T-cell (primary cell): ENCODE measurements at places on chromosomes 12 and 14.

DNA sequence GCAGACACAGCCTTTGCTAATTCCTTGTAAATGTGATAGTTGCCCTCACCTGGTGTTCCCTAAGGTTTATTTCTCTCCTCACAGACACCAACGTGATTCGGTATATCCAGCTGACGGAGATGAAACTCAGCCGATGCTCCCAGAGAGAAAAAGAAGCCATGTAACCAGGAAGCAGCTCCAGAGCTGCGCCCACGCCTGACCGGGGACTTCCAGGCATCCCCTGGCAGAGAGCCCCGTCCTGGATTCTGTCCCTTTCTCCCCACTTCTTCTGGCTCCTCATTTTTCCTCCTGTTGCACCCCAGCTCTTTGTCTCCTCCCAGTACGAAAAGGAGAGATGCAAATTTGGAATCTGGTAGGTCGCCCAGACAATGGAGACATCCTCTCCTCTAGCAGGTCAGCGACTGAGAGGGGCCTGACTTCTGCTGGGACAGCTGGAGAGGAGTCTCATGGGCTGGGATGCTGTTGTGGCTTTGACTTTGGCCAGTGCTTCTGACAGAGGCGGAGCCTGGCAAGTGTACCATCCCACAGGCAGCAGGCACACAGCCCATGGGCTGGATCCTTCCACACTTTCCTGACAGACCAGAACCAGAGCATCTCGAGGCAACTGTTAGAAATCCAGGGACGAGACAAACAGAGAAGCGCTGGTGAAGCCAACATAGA lies 29.4 kb downstream of the TTC9 start:
- DNase-seq: no peak

- DNase-seq: no peak
Measured at GRCh38 chr12:122406701-122407164, 15.7 kb downstream of the CLIP1 start.

DNA sequence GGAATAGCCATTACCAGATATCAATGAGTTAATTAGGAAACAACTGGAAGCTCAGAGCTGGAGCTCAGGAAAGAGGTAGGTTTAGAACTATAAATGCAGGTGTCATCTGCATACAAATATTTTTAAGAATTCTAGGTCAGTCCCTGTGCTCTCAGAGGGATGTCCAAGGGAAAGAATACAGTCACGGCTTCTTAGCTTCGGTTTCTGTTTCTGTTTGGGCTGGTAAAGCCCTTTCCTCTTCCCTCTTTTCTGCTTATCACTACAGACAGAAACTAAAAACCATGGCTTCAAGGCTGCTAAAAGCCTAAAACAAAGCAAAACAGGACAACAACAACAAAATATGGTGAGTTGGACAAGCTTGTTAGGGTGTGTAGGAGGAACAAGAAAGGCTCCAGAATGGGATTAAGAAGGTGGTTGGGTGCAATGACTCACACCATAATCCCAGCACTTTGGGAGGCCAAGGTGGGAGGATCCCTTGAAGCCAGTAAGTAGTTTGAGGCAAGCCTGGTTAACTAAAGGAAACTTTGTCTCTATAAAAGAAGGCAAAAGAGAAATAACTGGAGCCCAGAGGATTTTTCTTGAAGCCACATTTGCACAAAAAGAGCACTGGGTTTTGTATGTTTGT lies 113.0 kb downstream of the SEC23A start:
- DNase-seq: no peak

- no peak for DNase-seq
Measured at GRCh38 chr12:111405859-111406473, at the start of gene SH2B3. SH2B3 (plus strand) TSS chr12:111405923; CDS start chr12:111418146, 12,223 bp downstream.

DNA sequence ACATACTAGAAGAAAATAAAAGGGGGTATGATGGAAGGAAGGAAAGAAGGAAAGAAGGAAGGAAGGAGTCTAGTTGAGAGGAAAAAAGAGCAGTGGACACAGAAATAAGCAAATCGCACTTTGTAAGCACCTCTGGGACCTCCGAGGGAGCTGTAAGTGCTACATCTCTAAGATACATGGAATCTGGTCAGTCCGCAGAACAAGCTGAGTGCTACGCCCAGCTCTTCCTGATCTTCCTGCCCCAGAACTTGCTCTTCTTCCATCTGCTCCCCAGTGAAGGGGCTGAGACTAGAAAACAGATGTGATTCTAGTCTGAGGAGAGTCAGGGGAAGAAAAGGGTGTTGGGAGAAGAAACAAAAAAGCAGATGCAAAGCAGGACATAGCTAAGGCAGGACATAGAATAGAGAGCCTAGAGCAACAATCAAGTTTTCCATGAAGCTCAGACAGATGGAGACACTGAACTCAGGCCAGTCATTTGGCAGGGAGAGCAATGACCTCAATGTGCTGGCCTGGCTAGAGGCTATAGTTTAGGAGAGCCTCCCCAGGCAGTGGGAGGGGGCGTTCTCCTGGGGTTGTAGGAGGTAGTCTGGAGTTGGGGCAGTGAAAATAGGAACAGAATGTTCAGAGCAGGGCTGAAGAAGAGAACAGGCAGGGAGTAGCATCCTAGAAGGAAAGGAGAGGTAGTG lies 1.7 kb upstream of the MFAP5 start:
- no peak for DNase-seq

- no peak for DNase-seq
Measured at GRCh38 chr14:87334997-87335685, 657.8 kb downstream of the GALC start.

DNA sequence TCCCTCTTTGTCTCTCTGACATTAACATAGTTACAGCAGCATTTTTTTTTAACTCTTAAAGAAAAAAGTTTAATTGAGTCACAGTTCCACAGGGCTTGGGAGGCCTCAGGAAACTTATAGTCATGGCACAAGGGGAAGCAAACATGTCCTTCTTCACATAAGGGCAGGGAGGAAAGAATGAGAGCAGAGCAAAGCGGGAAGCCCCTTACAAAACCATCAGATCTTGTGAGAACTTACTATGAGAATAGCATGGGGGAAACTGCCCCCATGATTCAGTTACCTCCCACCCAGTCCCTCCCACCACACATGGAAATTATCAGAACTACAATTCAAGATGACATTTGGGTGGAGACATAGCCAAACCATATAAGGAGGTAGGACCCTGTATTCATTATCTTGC lies 96.2 kb downstream of the PLBD1 start:
- DNase-seq: no peak

DNA sequence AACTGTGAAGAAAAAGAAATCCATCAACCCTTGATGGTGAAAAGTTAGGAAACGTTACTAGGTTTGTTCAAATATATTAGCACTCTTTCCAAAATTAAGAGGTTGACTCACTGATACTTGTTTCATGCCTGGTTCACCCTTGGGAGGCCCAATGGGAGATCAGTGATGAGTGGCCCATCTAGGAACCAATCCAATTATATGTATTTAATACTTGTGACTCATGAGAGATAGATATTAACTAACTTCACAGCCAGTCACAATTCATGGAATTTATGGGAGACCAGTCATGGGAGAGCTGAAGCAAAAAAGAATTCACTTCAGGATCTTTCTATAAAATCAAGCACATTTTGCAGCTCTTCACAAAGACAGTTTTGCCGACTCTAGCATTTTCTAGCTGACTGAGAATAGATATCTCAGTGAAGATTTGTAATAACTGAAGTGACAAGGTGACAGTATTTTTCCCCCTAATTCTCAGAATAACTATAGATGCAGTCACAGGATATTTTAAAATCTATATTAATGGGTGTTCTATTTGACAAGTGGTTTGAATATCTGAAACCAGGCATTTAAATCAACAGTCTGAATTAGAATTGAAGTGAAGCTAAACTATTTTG lies 230.2 kb downstream of the EPS8 start:
- no peak for DNase-seq

GRCh38 chr14:73460691-73461127 lies 2.4 kb upstream of the NUMB start:
- no peak for DNase-seq

GRCh38 chr14:28576523-28576922 lies 190.1 kb upstream of the FOXG1 start:
- DNase-seq: no peak

DNA sequence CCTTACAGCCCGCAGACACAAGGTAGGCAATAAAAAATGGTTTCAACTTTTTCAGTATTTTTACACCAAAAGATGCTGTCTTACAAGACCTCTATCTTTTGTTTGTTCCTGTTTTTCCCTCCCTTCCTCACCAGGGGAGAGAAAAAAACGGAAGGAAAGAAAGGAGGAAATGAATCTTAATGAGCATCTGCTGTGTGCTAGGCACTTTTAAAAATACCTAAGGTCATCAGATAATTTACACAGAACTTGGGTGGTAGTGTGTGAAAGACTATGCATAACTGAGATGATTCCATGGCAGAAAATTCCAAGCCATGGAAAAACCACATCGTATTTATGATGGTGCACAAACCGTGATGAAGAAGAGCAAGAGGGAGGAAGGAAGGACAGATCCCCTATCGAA lies 121.2 kb downstream of the DIP2B start:
- DNase-seq: no peak

DNA sequence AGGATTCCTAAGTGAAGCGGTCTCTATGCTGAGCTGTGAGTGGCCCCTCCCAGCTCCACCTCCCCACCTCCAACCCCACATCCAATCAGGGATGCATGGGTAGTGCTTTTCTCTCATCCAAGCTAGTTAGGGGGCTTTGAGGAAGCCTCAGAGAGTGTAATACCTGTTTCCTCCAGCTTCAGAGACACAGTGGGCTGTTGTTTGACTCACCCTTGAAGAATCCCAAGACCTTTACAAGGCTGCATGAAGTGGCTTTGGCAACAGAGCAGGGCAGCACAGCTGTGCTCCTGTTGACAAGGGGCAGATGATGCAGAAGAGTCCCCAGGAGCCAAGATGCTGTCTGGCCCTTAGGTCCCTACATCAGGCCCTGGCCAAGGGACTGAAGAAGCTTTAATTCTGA lies 27.1 kb upstream of the CLMN start:
- DNase-seq: no peak

GRCh38 chr12:26721800-26722199 lies 111.2 kb downstream of the ITPR2 start:
- no peak for DNase-seq

GRCh38 chr12:132076711-132077110 lies 67.4 kb downstream of the DDX51 start:
- DNase-seq: no peak

- peak; percentile 60 for DNase-seq
Measured at GRCh38 chr14:50830044-50830931, 674 bp downstream of the NIN start.

DNA sequence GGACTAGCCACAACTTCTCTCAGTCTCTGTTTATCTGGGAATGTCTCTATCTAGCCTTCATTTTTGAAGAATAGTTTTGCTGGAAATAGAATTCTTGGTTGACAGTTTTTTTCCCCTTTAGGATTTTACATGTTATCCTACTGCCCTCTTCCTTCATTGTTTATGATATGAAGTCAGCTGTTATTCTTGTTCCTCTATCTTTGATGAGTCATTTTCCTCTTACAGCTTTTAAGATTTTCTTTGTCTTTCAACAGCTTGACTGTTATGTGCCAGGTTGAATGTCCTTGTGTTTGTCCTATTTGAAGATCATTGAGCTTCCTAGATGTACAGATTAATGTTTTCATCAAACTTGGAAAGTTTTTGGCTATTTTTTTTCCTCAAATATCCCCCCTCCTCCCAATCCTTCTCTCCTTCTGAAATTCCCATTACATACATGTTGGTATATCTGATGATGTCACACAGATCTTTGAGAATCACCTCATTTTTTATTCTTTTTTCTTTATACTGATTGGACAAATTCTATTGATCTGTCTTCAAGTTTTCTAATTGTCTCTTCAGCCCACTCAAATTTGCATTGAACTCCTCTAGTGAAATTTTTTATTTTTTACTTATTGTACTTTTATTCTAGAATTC lies 4.5 kb upstream of the GOLGA5 start:
- DNase-seq: no peak

DNA sequence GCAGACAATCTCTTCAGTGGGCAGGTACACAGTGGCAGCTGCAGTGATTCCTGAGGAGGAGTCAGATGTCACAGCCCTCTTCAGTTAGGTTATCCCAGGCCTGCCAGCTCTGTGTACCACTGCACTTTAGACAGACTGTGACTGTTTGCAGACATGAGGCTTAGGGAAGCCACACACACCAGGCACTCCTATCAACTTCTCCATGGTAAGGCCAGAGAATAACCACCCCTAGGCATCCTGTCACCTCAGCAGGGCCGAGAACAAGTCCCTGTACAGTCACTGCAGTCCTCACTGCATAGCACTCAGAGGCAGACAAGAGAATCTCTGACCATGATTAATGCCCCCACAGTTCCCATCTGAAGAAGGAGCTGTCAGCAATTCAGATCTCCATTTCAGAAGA lies 296.5 kb downstream of the GALC start:
- no peak for DNase-seq

- no peak for DNase-seq
Measured at GRCh38 chr14:51697848-51698247, 46.1 kb downstream of the FRMD6 start.

GRCh38 chr14:99169776-99170356 lies 102.1 kb downstream of the BCL11B start:
- DNase-seq: no peak

DNA sequence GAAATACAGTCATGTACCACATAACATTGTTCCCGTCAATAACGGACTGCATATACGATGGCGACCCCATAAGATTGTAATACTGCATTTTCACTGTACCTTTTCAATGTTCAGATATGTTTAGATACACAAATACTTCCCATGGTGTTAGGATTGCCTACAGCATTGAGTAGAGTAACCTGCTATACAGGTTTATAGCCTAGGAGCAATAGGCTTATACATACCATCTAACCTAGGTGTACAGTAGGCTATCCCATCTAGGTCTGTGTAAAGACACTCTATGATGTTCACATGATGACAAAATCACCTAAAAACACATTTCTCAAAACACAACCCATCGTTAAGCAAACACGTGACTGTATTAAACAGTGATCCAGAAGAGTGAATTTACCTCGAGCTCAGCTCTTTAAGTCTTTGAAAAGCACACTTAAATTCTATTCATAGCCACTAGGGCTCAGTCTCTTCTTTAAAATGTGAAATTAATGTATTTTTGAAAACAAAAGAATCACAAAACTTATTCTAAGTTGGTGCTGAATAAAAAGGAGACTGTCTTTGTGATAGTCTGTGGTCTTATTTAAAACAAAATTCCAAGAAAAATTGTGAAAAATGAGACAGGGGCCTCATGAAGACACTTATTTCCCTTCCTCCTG lies 239.1 kb upstream of the ARID2 start:
- DNase-seq: no peak

GRCh38 chr12:104858611-104859543 lies 99.2 kb downstream of the SLC41A2 start:
- no peak for DNase-seq

GRCh38 chr12:49872781-49873181 lies 29.9 kb upstream of the BCDIN3D start:
- DNase-seq: no peak

GRCh38 chr12:56160193-56160763 lies 2.1 kb downstream of the MYL6 start:
- DNase-seq: peak; percentile 76

GRCh38 chr14:78902010-78902623 lies 731.9 kb downstream of the NRXN3 start:
- DNase-seq: no peak

GRCh38 chr14:101508948-101509729 lies 52.2 kb upstream of the DIO3 start:
- DNase-seq: no peak
